NCI-H1417 (cell line): ENCODE measurements at places on chromosomes 6 and 20.
A peak's percentile ranks its signal among the peaks of the same experiment; 100 is the strongest.

- no peak for DNase-seq
Measured at GRCh38 chr6:118548136-118548535, at the start of gene PLN. TSS of gene PLN (plus strand) at chr6:118548296. CDS start at chr6:118558922, 10,626 bp downstream.

GRCh38 chr6:132843316-132844035 is 29.1 kb downstream of the RPS12 start:
- DNase-seq = peak; percentile 16

- no peak for DNase-seq
Measured at GRCh38 chr6:143966312-143966711, 41.7 kb downstream of the PLAGL1 start.

DNA sequence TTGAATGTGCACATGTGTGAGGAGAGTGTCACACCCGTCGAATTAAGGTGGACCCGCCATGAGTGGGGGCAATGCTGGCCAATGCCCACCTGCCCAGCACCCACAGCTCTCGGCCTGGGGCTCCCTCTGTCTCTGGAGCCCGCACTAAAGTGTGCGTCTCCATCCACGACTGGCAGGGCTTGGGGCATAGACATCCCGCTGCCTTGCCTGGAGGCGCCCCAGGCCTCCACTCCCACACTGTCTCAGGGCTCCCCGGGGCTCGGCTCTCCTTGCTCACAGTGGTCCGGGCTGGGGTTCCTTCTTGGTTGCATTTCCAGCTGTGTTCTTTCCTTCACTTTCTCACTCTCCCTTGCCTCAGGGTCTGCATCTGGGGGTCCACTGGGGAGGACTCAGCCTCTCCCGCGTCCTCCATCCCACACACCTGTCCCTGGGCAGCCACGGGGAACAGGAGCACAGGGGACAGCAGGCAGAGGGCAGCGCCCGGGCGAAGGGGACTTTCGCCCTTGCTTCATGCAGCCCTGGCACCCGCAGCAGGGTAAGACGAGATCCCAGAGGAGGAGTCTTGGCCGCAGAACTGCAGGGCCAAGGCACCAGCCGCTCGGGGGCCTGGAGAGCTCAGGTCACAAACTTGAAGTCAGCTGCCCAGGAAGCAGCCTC is 20.1 kb upstream of the MRGBP start:
- no peak for DNase-seq

- no peak for DNase-seq
Measured at GRCh38 chr6:815348-815738, 122.4 kb upstream of the EXOC2 start.

DNA sequence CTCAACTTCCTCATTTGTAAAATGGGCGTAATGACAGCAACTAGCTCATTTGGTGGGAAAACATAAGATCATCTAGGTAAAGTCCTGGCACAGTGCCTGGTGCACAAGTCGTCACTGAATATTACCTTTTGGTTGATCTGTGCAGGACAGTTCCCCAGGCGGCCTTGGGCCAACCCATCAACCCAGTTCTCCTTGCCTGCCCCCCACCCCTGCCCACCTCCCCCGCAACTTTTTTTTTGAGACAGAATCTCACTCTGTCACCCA is 99.2 kb downstream of the JPH2 start:
- no peak for DNase-seq

GRCh38 chr6:28770732-28771131 is 153.1 kb downstream of the TRIM27 start:
- DNase-seq = no peak

DNA sequence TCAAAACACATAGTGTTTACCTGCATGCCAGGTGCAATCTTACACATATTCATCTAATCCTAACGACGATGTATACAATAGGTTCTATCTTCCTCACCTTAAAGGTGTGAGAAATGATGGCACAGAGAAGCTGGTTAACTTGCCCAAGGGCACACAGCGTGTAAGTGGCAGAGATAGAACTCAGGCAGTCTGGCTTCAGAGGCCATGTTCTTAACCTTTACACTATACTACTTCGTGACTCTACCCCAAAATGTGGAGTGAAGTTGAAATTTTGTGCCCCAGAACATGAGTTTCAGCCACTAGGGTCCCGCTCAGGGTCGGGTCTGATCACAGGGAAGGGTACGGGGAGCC is 584 bp downstream of the VPS52 start:
- DNase-seq = no peak
